ENCODE measurements at places on chromosomes 1 and 21.
A peak's percentile ranks its signal among the peaks of the same experiment; 100 is the strongest.

GRCh38 chr1:48617252-48617651 lies 145.2 kb upstream of the SPATA6 start:
- no peak overlapping the region for H3K4me3 ChIP-seq
- no peak for DNase-seq
- no peak overlapping the region for H3K27ac ChIP-seq
- H3K36me3 ChIP-seq: no peaks in the 10 kb centered on the region
- no peaks in the 10 kb centered on the region for H3K4me1 ChIP-seq

DNA sequence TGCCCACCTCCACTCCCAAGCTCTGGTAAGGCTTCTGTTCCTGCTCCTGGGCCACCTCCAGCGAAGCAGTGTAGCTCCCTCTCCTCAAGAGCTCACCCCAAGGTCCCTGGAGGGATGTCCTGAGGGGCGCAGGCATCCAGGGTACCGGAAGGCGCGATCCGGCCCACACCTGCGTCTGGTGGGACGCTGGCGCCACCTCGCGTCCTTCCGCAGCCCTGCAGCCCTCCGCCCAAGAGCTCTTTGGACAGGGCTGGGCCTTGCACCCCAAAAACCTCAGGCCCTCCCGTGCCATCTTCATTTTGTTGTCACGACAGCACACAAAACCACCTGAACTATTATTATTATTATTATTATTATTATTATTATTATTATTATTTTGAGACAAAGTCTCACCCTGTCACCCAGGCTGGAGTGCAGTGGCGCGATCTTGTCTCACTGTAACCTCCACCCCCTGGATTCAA lies 49.2 kb upstream of the PAX7 start:
- no peak overlapping the region for H3K27ac ChIP-seq
- peaks cover 22% of the 10 kb centered on the region for H3K27me3 ChIP-seq
- no peaks in the 10 kb centered on the region for H3K36me3 ChIP-seq
- DNase-seq: no peak

DNA sequence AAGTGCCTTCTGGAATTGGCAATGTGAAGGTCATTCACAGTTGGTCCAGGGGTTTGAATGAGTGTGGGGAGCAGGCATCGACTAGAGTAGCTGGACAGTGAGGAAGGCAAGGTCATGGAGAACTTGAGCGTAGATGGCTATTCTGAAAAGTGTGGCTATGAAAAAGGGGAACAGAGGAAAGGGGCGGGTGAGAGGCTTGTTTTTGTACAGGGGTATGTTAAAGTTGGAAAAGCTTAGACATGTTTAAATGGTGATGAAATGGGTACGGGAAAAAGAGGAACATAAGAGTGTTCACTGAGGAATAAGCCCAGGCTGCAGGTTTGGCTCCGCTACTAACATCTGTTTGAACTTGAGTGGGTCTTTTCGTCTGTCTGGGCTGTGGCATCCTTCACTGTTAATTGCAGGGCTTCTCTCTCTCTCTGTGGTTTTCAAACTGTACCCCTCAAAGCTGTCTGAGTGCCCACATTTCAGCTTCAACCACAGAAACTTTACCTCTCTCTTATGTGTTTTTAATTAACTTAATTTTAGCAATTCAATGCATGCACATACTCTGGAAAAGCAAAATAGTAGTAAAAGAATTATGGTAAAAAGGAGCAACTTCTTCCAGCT lies 70.8 kb upstream of the COA6 start:
- H3K4me1 ChIP-seq: no peaks in the 10 kb centered on the region
- no peak overlapping the region for H3K4me3 ChIP-seq
- H3K27me3 ChIP-seq: peaks cover 1% of the 10 kb centered on the region
- no peaks in the 10 kb centered on the region for H3K36me3 ChIP-seq

GRCh38 chr21:14888202-14888601 lies 176.6 kb downstream of the NRIP1 start:
- no peak overlapping the region for H3K27ac ChIP-seq
- no peaks in the 10 kb centered on the region for H3K27me3 ChIP-seq

GRCh38 chr1:150985179-150985825 lies 3.2 kb downstream of the ANXA9 start:
- no peak overlapping the region for H3K27ac ChIP-seq
- no peak overlapping the region for H3K4me3 ChIP-seq
- H3K36me3 ChIP-seq: no peaks in the 10 kb centered on the region
- H3K4me1 ChIP-seq: peaks cover 19% of the 10 kb centered on the region
- peaks cover 5% of the 10 kb centered on the region for H3K27me3 ChIP-seq

- no peak for DNase-seq
- no peaks in the 10 kb centered on the region for H3K4me1 ChIP-seq
- no peaks in the 10 kb centered on the region for H3K36me3 ChIP-seq
- no peak overlapping the region for H3K4me3 ChIP-seq
These were observed 30.0 kb downstream of the FAM78B start for GRCh38 chr1:166136699-166137401.

DNA sequence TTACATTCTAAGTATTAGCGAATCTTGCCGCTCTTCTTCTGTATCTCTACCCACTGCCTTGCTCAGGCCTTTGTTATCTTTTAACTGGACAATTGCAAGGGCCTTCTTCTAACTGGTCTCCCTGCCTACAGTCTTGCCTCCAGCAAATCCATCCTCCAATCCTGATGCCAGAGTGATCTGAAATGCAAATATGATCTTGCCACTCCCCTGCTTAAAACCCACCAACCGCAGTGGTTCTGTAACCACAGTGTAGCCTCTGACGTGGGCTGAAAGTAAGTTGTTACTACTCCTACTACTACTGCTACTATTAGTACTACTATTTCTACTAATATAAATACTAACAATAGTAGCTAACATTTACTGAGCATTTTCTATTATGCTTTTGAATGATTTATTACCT lies 12.4 kb downstream of the MOV10 start:
- H3K4me1 ChIP-seq: peaks cover 31% of the 10 kb centered on the region
- no peak overlapping the region for H3K4me3 ChIP-seq
- no peak overlapping the region for H3K27ac ChIP-seq
- H3K27me3 ChIP-seq: peaks cover 3% of the 10 kb centered on the region
- peaks cover 9% of the 10 kb centered on the region for H3K36me3 ChIP-seq
- DNase-seq: no peak

- DNase-seq: no peak
- no peaks in the 10 kb centered on the region for H3K27me3 ChIP-seq
- no peak overlapping the region for H3K27ac ChIP-seq
- H3K4me3 ChIP-seq: no peak overlapping the region
These were observed 344.7 kb downstream of the DUSP10 start for GRCh38 chr1:221397141-221397540.

- H3K27me3 ChIP-seq: peaks cover 3% of the 10 kb centered on the region
- H3K4me1 ChIP-seq: peaks cover 52% of the 10 kb centered on the region
- H3K36me3 ChIP-seq: no peaks in the 10 kb centered on the region
- peak overlapping the region; percentile 75 for H3K4me3 ChIP-seq
These were observed 60.2 kb downstream of the NDUFS5 start for GRCh38 chr1:39086386-39086785.

DNA sequence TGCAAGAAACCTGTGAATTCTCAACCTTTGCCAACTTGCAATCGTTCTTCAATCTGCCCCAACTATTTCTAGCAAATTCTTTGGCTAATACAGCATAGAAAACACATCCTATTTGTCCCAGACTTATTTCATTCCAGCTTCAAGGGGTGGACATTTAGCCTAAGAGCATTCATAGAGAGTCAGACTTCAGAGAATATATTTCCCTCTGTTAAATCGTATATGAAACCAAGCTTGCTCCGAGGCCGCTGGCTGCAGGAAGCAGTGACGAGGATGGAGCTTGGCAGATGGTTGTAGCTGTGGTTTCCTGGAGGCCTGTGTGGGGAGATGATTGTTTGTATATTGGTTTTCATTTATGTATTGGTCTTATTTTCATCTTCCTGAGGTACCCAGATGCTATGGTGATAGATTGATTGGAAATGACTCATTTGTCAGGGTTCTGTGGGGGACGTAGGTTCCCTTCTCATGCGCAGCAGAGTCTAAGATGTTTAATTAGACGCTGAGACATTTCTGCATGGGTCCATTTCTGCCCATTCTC lies 26.1 kb downstream of the MAN1C1 start:
- H3K27me3 ChIP-seq: peaks cover 50% of the 10 kb centered on the region
- no peaks in the 10 kb centered on the region for H3K4me1 ChIP-seq
- H3K4me3 ChIP-seq: no peak overlapping the region
- DNase-seq: no peak
- H3K27ac ChIP-seq: no peak overlapping the region

- DNase-seq: peak; percentile 81
- peaks cover 8% of the 10 kb centered on the region for H3K36me3 ChIP-seq
- H3K27ac ChIP-seq: peak overlapping the region; percentile 83
- H3K4me1 ChIP-seq: peaks cover 67% of the 10 kb centered on the region
- H3K4me3 ChIP-seq: peak overlapping the region; percentile 92
These were observed 933 bp downstream of the ANKRD34A start for GRCh38 chr1:145963265-145964019.

GRCh38 chr1:31436596-31437432 lies 23.8 kb downstream of the SERINC2 start:
- no peaks in the 10 kb centered on the region for H3K4me1 ChIP-seq
- H3K27me3 ChIP-seq: peaks cover 17% of the 10 kb centered on the region
- peak overlapping the region; percentile 4 for H3K27ac ChIP-seq
- peaks cover 16% of the 10 kb centered on the region for H3K36me3 ChIP-seq

GRCh38 chr1:228448372-228448771 lies 31.7 kb upstream of the TRIM17 start:
- no peak overlapping the region for H3K4me3 ChIP-seq
- H3K4me1 ChIP-seq: peaks cover 10% of the 10 kb centered on the region
- H3K27me3 ChIP-seq: peaks cover 27% of the 10 kb centered on the region
- no peaks in the 10 kb centered on the region for H3K36me3 ChIP-seq

- DNase-seq: no peak
- peaks cover 17% of the 10 kb centered on the region for H3K27me3 ChIP-seq
- H3K36me3 ChIP-seq: no peaks in the 10 kb centered on the region
- H3K27ac ChIP-seq: no peak overlapping the region
These were observed 42.8 kb upstream of the RD3 start for GRCh38 chr1:211534545-211535291.

GRCh38 chr1:200528858-200529606 lies 91.5 kb downstream of the KIF14 start:
- H3K27ac ChIP-seq: no peak overlapping the region
- H3K4me3 ChIP-seq: no peak overlapping the region
- H3K27me3 ChIP-seq: peaks cover 5% of the 10 kb centered on the region
- peaks cover 4% of the 10 kb centered on the region for H3K36me3 ChIP-seq

DNA sequence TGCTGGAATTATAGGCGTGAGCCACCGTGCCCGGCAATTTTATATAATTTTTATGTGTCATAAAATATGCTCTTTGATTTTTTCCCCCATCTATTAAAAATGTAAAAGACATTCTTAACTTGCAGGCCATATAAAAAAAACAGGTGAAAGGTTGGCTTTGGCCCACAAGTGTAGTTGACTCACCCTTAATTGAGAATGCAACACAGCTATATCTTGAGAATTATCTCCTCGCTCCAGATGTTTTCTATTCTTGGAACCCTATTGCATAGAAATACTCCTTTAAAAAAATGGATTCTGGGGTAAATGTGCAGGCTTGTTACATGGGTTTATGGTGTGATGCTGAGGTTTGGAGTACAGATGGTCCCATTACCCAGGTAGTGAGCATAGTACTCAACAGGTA lies 112.0 kb downstream of the ST3GAL3 start:
- H3K27me3 ChIP-seq: no peaks in the 10 kb centered on the region
- peaks cover 62% of the 10 kb centered on the region for H3K36me3 ChIP-seq
- DNase-seq: no peak

- H3K4me3 ChIP-seq: no peak within 1 kb of the TSS
- 0 out of 2 replicates have a peak, but pooled peaks cover 2% of the 10 kb centered on the region for H3K4me1 ChIP-seq
- no peak within 1 kb of the TSS for H3K27ac ChIP-seq
These were observed at the start of gene PLA2G2D for GRCh38 chr1:20119347-20119746. Gene PLA2G2D, minus strand, starts transcription at chr1:20119536. Its CDS starts 38 bp downstream, at chr1:20119498.

DNA sequence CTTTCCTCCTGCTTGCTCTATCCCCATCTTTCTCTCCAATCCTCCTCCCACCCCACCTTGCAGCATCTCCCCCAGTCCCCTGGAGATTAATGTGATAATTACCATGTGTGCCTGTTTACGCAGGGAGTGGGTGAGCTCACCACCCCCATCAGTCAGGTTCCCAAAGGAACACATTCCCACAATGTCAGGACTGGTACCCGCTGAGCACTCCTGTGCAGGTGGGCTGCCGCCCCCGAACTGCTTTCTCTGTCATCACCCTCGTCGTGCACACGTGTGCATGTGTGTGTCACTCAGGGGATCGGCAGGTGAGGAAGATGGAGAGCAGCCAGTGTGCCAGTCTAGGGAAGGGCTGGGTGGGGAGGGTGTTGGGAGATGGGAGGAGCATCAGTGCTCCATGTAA lies 163.4 kb downstream of the CACNA1E start:
- no peak overlapping the region for H3K27ac ChIP-seq
- H3K27me3 ChIP-seq: no peaks in the 10 kb centered on the region
- H3K4me1 ChIP-seq: no peaks in the 10 kb centered on the region
- no peak for DNase-seq
- H3K4me3 ChIP-seq: no peak overlapping the region
- no peaks in the 10 kb centered on the region for H3K36me3 ChIP-seq
